Stimulated activated CD4-positive, alpha-beta T cell treated with anti-CD3 and anti-CD28 coated beads, Interleukin-4, amount 100 ng/mL, for 4 hours (primary cell): ENCODE measurements at places on chromosomes 2 and 18.

- DNase-seq = no peak
Observed at GRCh38 chr18:48753691-48754090, 197.1 kb downstream of the SMAD7 start.

DNA sequence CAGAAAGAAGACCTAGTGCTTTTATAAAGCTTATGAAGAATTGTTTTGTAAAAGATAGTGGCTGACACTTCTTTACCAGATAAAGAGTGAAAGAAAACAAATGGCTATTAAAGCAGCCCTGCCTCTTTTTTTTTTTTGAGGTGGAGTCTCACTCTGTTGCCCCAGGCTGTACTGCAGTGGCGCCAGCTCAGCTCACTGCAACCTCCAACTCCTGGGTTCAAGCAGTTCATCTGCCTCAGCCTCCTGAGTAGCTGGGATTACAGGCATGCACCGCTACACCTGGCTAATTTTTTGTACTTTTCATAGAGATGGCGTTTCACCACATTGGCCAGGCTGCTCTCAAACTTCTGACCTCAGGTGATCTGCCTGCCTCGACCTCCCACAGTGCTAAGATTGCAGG lies 12.9 kb downstream of the ARPC2 start:
- no peak for DNase-seq

DNA sequence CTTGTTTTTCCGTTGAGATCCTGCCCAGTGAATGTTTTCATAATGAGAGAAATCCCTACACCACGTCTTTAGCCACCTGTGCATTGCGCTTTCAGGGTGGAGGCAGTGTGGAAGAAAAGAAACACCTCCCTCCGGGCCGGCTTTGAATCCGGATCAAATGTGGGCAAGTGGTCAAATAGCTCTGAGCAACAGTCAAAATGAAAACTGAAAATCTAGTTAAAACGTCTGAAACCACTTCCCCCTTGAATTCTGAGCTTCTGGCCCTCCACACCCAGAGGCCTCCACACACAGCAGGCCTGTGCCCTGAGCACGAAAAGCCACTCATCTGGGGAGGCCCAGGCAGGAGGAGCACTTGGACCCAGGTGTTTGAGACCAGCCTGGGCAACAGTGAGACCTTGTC lies 263.6 kb upstream of the SALL3 start:
- DNase-seq = no peak

DNA sequence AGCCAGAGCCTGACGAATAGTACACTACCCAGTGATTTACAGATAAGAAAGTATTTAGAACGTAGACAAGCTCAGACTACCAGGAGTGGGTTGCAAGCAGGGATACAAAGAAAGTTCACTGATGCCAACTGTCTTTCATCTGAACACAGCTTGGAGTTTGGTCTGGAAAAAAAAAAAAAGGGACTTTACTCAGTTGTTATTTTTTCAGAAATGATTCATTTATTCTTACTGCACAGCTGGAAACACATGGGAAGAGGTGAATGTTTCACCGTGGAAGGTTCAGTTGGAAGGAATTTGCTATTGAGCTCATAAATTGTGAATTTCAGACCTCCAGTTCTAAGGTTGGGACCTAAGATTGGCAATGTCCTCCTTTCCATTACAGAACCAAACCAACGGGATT lies 259.7 kb downstream of the ETAA1 start:
- no peak for DNase-seq

DNA sequence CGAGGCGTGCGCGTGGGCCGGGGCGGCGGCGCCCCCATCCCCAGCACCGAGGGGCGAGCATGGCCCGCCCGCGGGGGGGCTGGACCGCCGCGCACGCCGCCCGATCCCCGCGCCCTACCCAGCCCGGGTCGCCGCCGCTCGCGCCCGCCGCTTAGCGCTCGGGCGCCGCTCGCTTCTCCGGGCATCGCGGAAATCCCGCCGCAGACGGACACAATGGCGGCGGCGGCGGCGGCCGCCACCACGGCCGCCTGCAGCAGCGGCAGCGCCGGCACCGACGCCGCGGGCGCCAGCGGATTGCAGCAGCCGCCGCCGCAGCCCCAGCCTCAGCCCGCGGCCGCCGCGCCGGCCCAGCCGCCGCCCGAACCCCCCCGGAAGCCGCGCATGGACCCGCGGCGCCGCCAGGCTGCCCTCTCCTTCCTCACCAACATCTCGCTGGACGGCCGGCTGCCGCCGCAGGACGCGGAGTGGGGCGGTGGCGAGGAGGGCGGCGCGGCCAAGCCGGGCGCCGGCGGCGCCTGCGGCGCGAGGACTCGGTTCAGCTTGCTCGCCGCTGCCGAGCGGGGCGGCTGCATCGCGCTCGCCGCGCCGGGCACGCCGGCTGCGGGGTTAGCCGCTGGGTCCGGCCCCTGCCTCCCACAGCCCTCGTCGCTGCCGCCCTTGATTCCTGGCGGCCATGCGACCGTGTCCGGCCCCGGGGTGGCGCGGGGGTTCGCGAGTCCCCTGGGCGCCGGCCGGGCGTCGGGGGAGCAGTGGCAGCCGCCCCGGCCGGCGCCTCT lies 453 bp downstream of the CABLES1 start:
- no peak for DNase-seq

DNA sequence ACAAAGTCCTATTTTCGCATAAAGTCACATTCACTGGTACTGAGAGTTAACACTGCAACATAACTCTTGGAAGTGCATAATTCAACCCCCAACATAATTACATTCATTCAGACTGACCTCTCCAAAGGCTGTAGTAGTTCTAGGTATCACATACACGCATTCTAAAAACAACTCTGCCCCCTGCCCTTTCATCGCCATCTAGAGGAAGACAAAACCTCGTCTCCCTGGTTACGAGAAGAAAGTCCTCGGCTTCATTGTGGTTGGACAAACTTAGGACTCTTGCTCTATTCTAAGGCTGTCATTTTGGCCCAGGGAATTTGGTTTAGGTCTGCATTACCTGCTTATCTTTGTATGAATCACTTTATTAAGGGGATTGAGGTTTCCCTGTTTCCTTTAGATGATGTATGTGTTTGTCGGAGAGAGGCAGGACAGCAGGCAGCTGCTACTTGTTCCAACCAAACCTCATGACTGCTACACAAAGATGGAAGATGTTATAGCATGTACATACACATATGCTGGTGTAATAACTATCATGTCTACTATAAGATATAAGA lies 215.4 kb upstream of the NRXN1 start:
- no peak for DNase-seq

- DNase-seq = peak; percentile 50
Observed at GRCh38 chr18:46281185-46282176, 177.3 kb downstream of the HAUS1 start.

DNA sequence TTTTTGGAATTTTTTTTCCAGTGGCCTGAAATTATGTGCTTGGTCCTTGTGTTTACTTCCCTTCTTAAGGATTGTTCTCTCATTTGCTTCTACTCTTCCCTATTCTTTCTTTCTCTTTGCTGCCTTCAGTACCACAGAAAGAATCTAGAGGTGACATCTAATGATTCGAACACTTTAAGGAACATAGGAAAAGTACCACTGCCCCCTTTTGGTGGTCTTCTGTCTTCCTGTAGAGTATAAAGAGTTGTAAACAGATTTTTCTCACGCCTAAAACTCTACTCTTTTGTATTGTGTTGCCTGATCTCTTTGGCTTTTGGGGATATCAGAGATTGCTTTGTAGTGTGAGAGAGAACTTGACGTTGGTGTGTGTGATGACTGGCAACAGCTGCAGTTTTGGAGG lies 7.0 kb upstream of the SCTR start:
- no peak for DNase-seq

DNA sequence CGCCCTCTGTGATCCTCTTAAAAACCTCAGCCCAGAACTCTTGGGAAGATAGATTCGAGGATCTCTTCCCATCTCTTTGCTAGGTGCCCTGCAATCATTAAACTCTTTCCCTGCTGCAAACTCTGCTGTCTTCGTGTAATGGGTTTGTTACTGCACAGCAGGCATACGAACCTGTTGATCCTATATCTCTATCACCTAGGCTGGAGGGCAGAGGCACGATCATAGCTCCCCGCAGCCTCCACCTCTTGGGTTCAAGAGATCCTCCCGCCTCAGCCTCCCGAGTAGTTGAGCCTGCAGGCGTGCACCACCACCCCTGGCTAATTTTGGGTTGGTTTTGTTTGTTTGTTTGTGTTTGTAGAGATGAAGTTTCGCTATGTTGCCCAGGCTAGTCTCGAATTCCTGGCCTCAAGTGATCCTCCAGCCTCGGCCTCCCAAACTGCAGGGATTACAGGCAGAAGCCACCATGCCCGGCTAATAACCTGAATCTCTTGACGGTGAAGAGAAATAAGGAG lies 493 bp upstream of the BBS5 start:
- DNase-seq = no peak

DNA sequence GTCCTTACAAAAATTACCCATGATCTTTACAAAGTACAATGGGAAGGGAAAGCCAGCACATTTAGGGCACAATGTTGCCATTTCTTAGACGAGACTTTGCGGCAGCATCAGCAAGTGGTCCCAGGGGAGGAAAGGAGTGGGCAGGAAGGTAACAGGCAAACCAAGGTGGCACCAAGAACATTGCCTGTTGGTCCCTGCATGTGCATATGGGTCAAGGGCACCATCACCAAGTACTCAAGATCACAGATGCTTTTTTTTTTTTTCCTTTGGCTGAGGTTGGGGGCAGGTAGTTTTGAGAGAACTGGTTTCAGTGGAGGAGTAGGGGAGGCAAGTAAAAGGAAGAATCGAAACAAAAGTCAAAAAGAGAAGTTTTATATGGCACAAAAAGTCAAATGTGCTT lies 752 bp upstream of the CYTIP start:
- peak; percentile 43 for DNase-seq

- DNase-seq = no peak
Observed at GRCh38 chr18:47716632-47717185, 213.8 kb downstream of the SMAD2 start.

- DNase-seq = no peak
Observed at GRCh38 chr2:18750672-18751554, 161.5 kb upstream of the NT5C1B start.

GRCh38 chr2:44056947-44057346 lies 61.2 kb upstream of the LRPPRC start:
- DNase-seq = no peak

DNA sequence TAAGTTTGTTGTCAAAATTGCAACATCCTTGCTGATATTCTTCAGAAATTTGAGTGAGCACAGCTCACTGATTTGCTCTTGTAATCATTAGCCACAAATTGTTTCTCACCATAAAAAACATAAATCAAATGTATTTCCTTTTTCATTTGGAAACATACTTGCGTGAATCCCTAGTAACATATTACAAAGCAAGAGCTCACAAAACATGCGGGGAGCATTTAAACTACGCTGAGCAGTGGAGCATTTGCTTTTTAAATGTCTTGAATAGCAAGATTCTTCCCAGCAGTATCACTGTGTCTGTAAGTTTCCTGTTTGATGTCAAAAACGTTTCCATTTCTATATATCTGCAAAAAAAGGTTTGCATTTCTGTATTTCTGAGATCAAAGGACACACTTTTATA lies 788.3 kb upstream of the SALL3 start:
- DNase-seq = no peak

GRCh38 chr2:10342245-10342951 lies 39.7 kb downstream of the HPCAL1 start:
- no peak for DNase-seq

DNA sequence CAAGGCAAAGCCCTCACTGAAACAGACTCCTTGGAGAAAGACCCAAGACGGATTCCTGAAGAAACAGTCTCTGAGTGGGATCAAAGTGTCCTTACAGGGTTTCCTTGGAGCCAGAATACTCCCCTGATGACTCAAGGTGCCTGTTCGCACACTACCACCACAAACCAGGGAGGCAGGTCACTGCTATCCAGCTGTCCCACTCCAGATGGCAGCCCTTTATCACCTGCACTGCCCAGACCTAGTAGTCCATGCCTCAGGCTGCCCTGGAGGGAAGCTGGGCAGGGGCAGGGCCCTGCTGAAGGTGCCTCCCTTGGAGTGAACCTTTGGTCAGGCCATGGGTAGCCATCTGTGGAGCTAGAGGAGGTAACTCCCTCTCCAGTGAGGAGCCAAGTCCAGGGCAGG lies 34.1 kb downstream of the TRABD2A start:
- DNase-seq = no peak
